Activated naive CD4-positive, alpha-beta T cell treated with Interleukin-2 at 50 U/mL for 16 hours (primary cell): ENCODE measurements at places on chromosomes 12 and 14.

DNA sequence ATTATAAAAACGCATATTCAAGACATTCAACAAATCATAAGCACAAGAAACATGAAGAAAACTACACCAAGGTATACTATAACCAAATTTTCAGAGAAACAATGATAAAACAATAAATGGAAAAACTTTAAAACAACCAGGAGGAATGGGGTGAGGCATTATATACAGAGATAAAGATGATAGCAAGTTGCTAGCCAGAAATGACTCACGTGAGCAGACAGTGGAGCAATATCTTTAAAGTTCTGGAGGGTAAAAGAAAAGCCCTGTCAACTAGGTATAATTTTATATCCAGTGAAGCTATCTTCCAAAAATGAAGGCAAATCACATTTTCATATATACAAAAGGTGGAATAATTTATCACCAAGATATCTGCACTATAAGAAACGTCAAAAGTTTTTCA, 97.8 kb upstream of the PCED1B start:
- DNase-seq, result no peak

DNA sequence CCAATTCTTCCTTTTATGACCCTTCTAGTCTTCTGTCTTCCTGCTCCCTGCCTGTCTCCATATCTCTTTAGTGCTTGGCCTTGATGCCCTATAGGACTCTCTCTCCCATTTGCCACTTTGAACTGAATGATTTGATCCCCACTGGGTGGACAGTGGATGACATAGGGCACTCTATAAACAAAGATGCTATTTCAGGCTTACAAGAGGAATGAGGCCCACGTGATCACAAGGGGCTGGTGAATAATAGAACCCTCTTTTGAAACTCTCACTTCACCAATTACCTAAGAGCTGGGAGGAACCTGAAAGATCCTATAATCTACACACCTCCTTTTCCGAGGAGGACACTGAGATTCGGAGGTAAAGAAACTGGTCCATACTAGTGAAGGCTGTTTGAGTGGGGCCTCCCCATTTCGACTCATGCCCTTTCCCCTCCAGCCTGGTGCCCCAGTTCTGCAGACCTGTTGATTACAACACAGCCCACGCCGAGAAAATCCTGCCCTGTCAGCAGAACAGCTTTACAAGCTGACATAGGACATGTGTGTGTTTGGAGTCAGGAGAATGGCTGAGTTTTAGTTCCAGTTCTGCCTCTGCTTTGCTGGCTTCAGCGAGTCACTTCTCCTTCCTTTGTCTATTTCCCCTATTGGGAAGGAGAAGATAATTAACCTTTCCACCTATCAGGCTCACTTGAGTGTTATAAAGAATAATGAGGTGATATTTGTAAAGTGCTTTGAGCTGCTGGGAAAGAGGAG, 400.3 kb downstream of the ZFP36L1 start:
- peak; percentile 14 for DNase-seq

DNA sequence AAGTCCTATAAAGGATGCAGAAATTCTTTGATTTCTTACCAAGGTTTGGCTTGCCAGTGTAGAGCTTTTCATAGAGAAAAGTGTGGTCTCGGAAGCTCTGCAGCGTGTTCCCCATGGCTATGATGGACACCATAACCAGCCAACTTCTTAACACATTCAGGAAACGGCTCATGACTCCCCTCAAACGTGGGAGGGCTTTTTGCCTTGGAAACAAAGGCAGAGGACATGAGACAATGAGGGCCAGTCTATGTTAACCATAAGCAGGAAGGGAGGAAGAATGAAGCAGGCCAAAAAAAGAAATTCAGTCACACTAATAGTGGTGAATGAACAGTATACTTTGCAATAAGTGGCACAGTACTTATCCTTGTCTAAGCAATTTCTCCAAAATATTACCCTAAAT, 3.3 kb downstream of the ERG28 start:
- no peak for DNase-seq

DNA sequence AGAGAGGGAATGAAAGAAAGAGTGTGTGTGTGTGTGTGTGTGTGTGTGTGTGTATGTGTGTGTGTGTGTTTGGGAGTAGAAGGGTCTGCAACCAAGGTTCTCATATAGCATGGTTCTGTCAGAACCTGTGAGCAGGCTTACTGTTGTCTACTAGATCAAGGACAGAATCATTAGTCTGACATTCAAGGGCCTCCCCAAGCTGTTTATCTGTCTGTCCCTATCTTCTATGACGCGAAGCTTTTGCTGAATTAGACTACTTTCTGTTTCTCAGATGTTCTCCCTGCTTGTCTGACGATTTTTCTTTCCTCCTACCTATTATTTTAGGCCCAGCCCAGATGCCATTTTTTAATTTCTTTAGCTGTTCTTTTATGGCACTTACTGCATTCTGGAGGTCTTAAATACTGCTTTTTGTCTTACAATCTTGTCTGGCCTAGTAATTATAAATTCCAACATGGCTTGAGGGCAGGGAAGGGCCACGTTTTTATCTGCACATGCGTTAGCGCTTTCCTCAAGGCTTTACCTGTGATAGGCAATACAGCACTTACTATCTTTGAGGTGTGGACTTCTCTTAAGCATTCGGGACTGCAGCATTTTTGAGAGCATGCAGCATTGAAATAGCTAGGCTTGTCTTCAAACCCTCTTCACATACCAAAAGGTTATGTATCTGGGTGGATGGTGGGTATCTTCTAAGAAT, 150.2 kb downstream of the TTLL5 start:
- no peak for DNase-seq

DNA sequence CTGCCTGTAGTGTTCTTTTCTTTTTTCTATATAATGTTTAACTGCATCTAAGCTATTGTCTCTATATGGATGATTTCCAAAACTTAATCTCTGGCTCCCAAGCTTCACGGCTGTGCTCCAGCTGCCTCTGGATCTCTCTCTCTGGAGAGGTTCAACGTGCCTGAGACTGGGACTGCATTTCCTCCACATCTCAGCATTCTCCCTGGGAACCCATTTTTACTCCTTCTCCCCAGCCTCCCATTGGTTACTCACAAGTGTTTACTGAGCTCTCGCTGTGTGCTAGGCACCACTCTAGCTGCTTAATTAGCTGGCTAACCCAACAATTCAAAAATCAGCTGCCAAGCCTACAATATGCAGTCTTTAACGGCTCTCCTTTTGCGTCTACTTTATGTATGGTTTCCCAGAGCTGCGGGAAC, 34.7 kb downstream of the FBXL14 start:
- DNase-seq, result no peak

DNA sequence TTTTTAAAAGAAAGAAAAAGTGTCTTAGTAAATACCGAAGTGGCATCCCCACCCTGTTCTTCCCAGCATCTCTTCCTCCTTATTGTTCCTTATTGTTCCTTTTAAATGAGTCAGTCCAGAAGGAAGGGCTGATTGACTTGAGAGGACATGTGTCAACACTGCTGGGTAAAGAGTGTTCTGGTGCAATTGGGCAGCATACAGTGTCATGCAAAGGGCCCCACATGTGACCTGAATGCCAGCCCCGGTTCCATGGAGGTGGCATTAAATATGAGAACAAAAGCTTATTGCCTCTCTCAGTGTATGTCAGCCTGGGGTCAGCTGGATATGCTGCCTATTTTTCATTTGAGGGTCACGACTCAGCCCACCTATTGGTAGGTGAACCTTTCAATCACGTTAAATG, 58.9 kb upstream of the RIC8B start:
- DNase-seq, result no peak

- DNase-seq, result no peak
Measured at GRCh38 chr12:130640901-130641300, 75.2 kb downstream of the RIMBP2 start.

DNA sequence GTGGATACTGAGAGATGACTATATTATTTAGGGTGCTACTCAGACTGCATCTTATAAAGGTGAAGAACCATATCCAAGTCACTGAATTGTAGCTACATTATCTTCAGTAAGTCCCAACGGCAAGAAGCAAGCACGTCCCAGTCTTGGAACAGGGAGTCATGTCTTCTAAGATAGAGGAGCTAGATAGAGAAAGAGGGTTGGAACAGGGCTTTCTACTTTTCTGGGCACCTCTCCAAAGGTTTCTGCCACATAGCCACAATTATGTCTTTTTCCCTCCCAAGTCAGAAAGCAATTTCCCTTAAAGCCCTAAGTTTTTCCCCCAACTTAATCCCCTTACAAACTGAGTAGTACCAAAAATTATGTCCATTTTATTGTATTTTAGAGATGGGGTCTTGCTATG, 22.4 kb downstream of the MAPK1IP1L start:
- no peak for DNase-seq

DNA sequence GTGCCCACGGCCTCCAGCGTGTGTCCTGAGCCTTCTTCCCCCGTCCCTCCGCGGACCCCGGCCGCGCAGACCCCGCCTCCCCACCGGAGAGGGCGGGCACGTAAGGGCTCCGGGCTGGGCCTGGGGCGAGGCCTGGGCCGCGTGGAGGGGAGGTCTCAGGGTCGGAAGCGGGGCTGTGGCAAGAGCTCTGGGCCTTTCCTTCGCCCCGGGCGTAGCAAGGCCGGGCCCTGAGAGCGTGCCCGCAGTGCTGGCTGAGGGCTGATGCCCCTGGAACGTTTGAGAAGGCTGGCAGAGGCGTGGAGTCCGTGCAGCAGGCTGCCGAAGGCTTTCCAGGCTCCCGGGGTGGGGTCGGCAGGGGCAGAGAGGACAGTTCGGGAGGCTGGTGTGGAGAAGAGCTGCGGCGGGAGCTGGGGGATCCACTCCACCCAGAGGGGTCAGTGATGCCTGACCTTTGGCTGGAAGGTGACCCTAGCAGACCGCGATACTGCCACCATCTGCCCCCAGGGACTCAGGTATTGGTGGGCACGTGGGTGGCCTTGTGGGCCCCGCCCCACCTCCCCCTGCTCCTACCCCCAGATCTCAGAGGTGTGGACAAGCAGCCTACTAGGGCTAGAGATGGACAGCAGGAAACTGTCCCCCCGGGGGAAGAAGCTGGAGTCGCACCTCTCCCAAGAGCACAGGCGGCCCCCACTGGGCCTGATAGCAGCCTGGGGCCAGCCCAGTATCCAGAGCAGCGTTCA, 558 bp downstream of the TEX22 start:
- peak; percentile 53 for DNase-seq

GRCh38 chr14:63910583-63911363, 58.0 kb downstream of the SYNE2 start:
- DNase-seq, result no peak

DNA sequence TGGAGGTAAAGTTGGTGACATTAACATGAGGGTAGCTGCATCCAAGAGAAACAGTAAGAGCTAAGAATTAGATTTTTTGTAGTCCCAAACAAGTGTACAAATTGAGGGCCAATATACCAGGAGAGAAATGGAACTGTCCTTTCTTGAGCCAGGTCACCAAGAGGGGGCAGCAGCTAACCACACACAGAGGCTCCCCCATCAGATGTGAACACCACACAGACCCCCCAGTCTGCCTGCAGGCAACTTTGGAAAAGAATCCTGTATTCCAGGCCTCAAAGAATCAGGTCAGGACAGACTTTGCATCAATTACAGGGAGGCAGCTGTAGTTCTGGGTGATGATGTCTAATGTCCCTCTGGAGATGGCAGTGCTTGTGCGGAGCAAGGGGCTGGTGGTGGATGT, 77.9 kb downstream of the SPTB start:
- no peak for DNase-seq

DNA sequence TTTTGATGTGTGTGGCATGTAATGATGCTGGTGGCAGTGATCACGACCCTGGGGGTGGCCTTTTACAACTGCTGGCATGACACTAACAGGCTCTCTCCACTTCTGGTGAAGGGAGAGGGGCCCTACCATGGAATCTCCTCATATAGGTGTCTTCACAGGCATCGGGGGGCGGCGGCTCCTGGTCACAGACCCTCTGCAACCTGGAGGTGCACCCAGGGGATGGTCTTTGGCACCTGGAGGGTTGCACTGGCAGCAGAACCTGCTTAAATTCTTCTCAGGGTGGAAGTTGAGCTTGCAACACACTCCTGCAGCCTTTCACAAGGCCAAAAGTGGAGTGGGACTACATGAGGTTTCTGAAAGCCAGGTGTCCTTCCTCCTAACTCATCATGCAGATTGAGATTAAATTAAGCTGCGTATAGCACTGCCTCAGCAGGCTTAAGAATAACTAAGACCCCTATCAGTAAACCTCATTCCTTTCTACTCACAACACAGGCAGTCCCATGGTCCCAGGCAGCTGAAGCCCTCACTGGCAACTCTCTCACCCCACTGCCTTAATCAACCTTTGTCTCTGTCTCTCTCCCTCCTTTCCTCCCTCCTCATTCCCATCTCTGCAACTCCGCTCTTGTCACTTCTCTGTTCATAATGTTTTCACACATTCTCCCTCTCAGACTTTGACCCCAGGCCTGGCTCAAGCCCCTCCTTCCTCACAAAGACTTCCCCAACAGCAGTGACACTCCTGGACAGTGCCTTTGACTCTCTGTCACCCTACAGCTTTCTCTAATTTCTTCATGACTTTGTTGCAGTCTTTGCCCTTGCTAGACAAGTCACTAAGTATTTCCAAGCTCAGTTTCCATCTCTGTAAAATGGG, 18.9 kb downstream of the NID2 start:
- DNase-seq, result no peak

DNA sequence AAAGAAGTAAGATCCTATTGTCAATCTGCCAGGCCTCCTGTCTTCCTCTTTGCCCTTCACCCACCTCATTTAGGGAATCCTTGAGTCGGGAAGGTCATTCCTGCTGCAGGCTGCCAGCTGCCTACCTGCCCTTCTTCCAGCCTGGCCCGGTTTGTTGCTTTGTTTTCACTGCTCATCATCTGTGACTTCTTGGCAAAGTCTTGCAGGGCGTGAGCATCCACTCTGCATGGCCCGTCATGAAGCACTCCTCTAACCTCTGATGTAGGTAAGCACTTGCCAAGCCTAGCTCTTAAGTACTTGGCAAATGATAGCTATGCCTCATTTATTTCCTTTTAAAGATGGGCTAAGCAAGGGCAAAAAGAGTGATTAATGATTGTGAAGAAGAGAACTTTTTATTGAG, 192.8 kb downstream of the NRXN3 start:
- no peak for DNase-seq

DNA sequence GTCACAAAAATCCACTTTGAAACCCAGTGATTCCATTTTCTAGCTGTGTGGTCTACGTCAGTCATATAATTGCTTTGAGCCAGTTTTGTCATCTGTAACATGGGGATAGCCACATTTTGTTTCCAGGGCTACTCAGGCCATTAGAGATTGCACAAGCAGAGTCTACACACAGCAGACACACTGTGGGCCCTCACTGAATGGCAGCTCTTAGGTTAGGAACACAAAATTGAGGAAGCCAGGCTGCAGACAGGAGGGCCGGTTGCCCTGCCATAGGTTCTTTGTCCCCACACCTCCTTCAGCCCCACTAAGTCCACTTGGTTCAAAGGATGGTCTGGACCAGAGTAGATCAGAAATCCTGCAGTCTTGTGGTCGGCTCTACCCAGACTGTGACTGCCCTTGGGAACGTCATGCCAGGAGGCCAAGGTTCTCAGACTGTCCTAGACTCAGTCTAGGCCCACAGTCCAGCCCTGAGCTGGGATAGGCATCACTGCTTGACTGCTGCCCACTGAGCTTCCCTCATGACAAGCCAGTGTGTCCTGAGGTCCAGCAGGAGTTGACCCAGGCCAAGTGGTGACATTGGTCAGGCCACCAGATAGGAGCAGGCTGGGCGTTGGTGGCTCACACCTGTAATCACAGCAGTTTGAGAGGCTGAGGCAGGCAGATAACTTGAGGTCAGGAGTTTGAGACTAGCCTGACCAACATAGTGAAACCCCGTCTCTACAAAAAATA, 3.8 kb upstream of the MYH7 start:
- DNase-seq, result no peak
